Hindlimb muscle (tissue), 1 donor: ENCODE measurements at places on chromosomes 4 and X. TPM values are rescaled to one million over a fixed set of nuclear protein-coding genes. Genes with fewer than 3 reads are reported as not detected.

The CXXC4 gene
- polyA plus RNA-seq = 2.6 TPM

The CRMP1 gene
- 18.8 TPM for polyA plus RNA-seq

The ALAS2 gene
- 14.7 TPM for polyA plus RNA-seq

The IRS4 gene
- not detected for polyA plus RNA-seq

The TMSB15A gene
- 9.6 TPM for polyA plus RNA-seq

The DIPK2B gene
- 21.7 TPM for polyA plus RNA-seq

The EGFL6 gene
- polyA plus RNA-seq = 53.7 TPM

The LONRF3 gene
- polyA plus RNA-seq = 3.0 TPM

The TEX13C gene
- polyA plus RNA-seq = not detected

The TAPT1 gene
- 36.9 TPM for polyA plus RNA-seq

The FGFBP2 gene
- not detected for polyA plus RNA-seq

The SLITRK2 gene
- 0.49 TPM for polyA plus RNA-seq

The ETDB gene
- not detected for polyA plus RNA-seq

The GPRASP2 gene
- 16.6 TPM for polyA plus RNA-seq

The LIMCH1 gene
- 122 TPM for polyA plus RNA-seq

The GPR119 gene
- polyA plus RNA-seq = not detected

The USP17L12 gene
- polyA plus RNA-seq = not detected

The TMPRSS11F gene
- not detected for polyA plus RNA-seq

The LNX1 gene
- polyA plus RNA-seq = 4.0 TPM

The CENPVL1 gene
- not detected for polyA plus RNA-seq

The SPATA4 gene
- polyA plus RNA-seq = 0.40 TPM

The TLR10 gene
- 0.41 TPM for polyA plus RNA-seq

The EGF gene
- 16.4 TPM for polyA plus RNA-seq

The TLR2 gene
- polyA plus RNA-seq = 4.6 TPM

The TBC1D25 gene
- 8.1 TPM for polyA plus RNA-seq

The MAGEB1 gene
- polyA plus RNA-seq = not detected

The CXCL13 gene
- polyA plus RNA-seq = 8.9 TPM

The UCP1 gene
- polyA plus RNA-seq = not detected

The SULT1B1 gene
- polyA plus RNA-seq = 0.46 TPM

The DUSP21 gene
- polyA plus RNA-seq = not detected

The EMCN gene
- polyA plus RNA-seq = 29.7 TPM

The DDIT4L gene
- polyA plus RNA-seq = 18.3 TPM

The GRPR gene
- 0.80 TPM for polyA plus RNA-seq

The COMMD8 gene
- polyA plus RNA-seq = 14.9 TPM

The LRRC66 gene
- 2.0 TPM for polyA plus RNA-seq

The CCDC120 gene
- 4.6 TPM for polyA plus RNA-seq

The RBMXL3 gene
- not detected for polyA plus RNA-seq

The LDB2 gene
- 41.2 TPM for polyA plus RNA-seq

The RASL11B gene
- polyA plus RNA-seq = 12.1 TPM

The XKRX gene
- polyA plus RNA-seq = not detected
